ENCODE measurements at places on chromosomes 4 and X.

DNA sequence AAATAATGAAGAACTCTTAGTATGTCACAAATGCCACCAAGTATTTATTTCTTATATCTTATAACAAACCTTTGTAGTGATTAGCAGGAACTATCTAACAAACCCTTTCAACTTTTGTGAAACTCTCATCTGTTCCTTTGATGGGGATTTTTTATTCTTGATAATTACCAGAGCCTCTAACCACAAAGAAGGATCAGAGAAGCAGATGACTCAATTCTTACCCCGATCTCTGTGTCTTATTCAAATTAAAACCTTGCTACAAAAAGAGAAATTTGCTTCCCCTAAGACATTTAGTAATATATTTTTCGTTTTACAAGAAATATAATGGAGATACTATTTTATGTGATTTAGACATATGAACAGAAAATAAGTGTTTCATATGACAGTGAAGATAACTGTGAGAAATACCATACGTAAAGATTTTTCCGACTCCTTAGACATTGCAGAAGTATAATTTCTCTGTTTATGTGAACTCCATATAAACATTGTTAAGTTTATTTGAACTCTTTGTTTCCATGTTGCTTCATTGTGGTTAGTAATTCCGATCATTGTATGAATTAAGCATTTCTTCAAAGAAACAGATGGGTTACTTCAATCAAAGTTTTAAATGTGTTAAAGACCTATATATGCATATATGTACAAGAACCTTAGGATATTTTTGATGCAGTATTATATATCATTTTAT is 205.4 kb downstream of the CFAP299 start:
- no peak for DNase-seq

DNA sequence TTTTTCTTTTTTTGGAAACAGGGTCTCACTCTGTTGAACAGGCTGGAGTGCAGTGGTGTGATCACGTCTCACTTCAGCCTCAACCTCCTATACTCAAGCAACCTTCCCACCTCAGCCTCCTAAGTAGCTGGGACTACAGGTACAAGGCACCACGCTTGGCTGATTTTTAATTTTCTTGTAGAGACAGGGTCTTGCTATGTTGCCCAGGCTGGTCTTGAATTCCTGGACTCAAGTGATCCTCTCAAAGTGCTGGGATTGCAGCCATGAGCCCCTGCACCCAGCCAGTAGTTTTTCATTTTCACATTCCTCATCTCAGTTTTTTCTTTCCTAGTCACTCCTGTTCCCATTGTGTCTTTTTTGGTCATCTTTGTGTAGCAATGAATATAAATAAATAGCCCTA is 11.1 kb downstream of the USO1 start:
- no peak for DNase-seq

GRCh38 chr4:108168160-108168670 is 517 bp downstream of the LEF1 start:
- no peak for DNase-seq

- no peak for DNase-seq
Observed at GRCh38 chrX:125998432-125998831, 167.7 kb downstream of the DCAF12L2 start.

- no peak for DNase-seq
Observed at GRCh38 chr4:37540486-37540885, 145.7 kb downstream of the RELL1 start.

DNA sequence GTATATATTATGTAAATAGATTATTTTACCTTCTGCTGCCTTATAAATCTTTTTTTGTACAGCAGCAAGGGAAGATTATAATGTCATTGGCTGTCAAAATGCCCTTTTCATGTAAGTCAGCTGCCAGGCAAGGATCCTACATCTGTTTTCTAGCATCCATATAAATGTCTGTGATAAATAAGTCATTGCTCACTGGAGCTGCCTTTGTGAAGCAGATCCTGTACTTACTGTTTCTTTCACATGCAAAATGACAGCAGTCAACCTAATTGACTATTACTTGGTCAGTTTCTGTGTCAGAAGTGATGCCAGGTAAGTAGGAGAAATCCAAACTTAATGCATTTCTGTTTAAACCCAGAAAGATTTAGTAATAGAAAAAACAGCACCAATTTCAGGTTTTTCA is 620.7 kb downstream of the RPA4 start:
- DNase-seq, result no peak
